ENCODE measurements at places on chromosomes 3 and 15.

DNA sequence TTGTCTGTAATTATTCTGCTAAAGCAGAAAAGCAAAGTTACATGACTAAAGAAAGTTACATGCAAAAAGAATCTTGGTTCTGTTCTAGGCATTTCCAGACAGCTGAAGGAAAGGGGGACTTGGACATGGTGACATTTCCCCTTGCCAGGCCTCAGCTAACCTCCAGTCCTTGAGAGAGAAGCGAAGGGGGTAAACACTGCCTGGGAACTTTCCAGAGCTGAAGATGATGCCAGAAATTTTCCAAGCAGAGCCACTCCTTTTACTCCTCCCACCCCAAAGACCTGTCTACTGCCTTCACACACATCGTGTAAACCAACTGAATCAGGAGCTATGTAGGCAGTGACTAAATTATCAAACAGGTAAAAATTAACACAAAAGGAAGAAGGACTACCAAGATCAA, 5.4 kb downstream of the MEX3B start:
- DNase-seq = no peak

GRCh38 chr3:11339541-11339940, 67.3 kb downstream of the ATG7 start:
- DNase-seq = no peak

GRCh38 chr3:35969406-35969805, 330.1 kb downstream of the ARPP21 start:
- DNase-seq = no peak

GRCh38 chr3:46338840-46339239, 15.1 kb upstream of the CCR2 start:
- no peak for DNase-seq

DNA sequence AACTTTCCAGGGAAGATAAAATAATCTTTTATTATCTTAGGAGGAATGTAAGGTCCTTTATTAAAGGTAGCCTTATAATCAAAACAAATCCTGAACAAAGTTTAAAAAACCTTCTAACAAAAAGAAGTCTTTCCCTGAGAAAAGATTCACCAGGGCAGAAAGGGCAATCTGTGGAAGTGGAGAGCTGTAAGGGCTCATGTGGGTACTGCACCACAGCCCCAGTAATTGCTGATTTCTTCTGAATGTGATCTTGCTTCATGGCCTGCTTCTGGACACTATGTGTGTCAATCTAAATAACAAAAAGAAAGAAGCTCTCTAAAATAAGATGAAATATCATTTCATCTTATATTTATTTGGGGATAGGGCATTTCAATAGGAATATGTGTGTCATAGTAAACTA, 1501.6 kb downstream of the OTOL1 start:
- no peak for DNase-seq

DNA sequence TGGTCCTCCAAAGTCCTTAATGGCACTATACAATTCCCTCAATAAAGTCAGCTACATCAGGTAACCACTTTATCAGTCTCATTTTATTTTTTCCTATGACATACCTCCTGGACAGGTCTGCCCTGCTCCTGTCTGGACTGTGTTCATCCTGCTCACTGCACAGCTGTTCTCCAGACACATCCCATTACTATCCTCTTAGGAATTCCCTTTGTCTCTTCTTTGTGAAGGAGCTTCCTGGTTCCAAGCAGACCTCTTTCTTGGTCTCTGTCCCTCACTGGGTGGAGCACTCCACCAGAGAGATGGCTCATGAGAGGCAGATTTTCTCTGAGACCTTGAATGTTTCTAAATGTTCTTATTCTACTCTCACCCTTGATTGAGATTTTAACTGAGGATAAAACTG, 60.1 kb downstream of the KY start:
- DNase-seq = no peak

DNA sequence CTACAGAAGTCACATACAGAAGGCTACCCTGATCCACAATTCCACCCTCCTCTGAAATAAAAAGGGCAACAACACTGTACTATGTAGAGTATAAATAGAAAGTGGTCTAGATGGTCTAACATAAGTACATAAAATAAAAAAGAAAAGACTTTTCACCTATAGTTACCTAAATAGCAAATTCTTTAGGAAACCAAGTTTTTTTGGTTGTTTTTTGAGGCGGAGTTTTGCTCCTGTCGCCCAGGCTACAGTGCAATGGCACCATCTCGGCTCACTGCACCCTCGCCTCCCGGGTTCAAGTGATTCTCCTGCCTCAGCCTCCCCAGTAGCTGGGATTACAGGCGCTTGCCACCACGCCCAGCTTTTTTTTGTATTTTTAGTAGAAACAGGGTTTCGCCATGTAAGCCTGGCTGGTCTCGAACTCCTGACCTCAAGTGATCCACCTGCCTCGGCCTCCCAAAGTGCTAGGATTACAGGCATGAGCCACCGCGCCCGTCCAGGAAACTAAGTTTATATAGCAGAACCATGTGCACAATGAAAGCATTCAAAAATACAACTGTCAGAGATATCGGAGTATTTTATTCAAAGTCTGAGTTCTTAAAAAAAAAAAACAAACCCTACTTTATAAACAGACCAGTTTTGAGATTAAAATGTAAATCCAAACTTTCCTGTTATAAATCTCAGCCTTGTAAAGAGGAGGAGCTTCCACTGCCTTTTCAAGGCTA, 1.7 kb downstream of the SIN3A start:
- no peak for DNase-seq

GRCh38 chr15:30923429-30923828, 19.7 kb downstream of the FAN1 start:
- no peak for DNase-seq

DNA sequence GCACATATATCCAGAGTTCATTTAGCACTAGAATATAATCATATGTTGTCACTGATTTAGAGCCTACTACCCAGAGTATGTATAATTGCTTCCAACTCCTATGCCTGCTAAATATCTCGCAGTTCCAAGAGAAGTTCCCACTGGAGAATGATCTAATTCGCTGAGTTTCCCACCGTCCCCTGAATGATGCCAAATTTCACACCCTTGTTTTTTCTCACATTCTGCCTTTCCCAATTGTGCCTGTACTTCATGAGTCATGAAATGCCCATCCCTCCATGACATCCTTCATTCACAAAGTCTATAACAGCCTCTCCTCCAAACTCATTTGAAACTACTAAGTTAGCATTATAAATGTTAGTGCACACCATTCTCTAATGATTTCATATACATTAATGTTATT, 177.2 kb downstream of the CBLB start:
- DNase-seq = no peak

GRCh38 chr3:114127517-114127916, 51.3 kb downstream of the DRD3 start:
- no peak for DNase-seq

GRCh38 chr15:79496838-79497237, 64.7 kb downstream of the MINAR1 start:
- DNase-seq = no peak

- DNase-seq = no peak
Measured at GRCh38 chr15:28974142-28974541, 88.4 kb downstream of the APBA2 start.

DNA sequence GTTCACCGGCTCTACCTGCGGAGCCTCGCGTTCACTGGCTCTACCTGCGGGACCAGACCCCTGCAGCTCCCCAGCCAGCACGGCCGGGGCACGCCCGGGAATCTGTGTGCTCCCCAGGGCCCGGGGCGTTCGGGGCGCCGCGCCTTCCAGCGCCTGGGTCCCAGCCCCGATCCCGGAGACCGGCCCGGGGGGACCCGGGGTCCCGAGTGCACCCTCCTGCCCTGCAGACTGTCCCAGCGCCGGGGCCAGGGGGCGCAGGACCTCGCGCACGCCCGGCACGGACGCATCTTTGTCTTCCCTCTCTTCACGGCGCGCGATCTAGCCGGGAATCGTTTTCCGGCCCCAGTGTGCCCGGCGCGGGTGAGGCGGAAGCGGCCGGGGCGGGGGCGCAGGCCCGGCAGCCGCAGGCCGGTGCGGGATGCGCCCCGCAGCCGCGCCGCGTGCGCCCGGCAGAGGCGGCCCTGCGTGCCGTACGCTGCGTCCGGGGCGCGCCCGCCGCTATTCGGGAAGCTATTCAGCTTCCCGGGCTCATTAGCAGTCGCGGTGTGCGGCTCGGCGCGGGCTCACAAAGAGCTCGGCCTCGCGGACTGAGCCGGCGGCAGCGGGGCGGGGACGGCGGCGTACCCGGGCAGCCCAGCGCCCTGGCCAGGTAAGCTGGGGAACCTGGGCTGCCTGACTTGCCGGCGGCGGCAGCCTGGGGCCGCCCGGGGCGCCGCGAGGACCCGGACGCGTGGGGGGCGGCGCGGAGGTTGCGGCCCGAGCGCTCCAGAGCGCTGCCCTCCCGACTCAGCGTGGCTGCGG, at the start of gene APBA2:
APBA2 (plus strand) TSS at position 345 of the 801 bp plus-strand sequence. CDS start 167,911 bp downstream, outside the sequence.
- peak; percentile 13 for DNase-seq

GRCh38 chr3:183541235-183541655, 14.3 kb downstream of the KLHL6 start:
- no peak for DNase-seq

DNA sequence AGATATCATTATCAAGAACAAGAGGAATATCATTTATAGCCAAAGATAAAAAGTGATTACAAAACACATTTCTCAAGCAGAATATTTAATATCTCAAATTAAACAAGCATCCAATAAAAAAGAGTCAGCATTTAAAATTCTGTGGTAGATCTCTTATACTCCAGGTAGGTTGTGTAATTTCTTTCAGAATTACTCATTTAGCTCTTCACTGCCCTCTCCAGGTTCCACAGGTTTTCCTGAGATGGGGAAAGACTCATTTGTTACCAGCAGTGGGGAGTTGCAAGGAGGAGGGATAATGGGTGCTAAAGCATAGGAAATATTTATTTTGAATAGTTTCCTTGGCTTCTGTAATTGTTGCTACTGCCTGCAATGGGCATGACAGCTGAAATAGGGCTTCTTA, 83.1 kb upstream of the RASGRP1 start:
- no peak for DNase-seq

DNA sequence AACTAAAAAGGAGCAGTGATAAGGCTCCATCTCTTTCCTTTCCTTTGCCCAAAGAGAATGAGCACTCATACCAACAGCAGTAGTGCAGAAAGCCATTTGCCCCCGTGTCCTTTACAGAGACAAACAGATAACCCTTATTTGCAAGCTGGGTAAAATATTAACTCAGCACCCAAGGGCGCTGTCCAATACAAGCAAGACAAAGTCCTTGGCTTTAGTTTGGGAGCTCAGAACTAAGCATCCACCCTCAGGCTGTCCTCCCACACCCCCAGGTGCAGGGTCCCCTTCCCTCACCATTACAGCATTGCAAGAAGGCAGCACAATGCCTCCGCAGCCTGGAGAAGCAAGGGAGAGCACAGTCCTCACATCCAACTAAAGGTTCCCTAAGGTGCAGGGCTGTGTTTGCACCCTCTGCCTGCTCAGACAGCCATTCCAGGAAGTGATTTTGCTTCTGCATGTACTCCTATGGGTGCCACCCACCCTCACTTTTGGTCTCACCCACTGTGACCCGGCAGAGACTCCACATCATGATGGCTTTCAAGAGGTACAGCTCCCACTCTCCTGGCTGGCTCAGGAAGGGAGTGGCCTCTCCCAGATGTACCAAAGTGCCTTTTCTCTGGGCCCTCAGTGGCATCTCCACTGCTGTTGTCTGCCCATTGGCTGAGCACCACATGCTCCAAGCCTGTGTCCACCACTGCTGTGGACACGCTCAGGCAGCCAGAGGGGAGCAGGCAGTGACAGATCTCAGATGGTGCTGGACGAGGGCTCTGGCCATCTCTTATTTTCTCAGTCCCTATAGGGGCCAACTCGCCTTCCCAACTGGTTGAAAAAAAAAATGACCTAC, 34.1 kb upstream of the HES1 start:
- DNase-seq = no peak

- no peak for DNase-seq
Measured at GRCh38 chr15:91407269-91407889, 307.3 kb downstream of the SV2B start.

- no peak for DNase-seq
Measured at GRCh38 chr3:125003369-125003853, 52.4 kb downstream of the HEG1 start.

GRCh38 chr3:151459358-151459757, 1.5 kb downstream of the IGSF10 start:
- no peak for DNase-seq

GRCh38 chr15:77112838-77113504, 42.1 kb upstream of the TSPAN3 start:
- no peak for DNase-seq

DNA sequence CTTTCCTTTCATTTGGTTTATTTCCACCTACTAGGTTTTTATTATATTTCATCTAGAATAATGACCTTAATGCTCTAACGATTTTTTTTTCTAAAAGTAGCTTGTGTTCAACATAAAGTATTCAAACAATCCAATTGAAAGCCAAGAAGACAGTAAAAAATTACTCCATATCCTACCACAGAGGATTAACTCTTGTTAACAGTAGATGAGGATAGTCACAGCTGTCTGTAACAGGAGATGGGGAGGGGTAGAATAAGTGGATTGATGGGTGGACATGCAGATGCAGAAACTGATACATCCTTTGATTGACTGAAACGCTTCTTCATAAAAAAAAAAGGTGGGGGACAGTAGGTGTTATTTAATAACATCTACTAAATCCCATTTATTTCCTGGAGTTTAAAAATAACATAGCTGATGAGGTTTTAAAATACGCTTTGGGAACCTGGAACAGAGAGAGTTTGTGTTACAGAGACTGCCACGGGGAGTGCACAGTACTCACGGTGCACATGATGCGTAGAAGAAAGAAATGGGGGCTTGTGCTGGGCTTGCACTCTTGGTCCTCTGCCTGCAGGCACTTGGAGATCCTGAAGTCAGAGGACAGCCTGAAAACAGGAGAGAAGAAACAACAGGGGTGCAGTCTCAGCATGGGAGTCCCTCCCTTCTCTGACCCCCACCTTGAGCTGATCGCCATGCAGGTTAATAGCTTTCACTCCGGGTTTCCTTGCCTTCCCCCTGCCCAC, 226.7 kb downstream of the THSD4 start:
- no peak for DNase-seq

DNA sequence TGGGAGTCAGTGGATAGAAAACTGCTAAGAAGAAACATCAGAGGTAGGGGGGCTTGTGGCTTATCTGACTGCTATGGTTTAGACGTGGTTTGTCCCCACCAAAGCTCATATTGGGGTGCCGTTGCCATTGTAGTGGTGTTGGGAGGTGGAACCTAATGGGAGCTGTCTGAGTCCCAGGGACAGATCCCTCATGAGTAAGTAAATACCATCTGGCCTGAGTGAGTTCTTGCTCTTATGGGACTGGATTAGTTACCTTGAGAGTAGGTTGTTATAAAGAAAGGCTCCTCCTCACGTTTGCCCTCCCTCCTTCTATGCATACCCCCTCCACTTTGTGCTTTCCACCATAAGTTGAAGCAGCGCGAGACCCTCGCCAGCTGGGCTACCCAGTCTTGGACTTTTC, 53.4 kb upstream of the VILL start:
- DNase-seq = no peak

GRCh38 chr3:17359911-17360310, 382.5 kb downstream of the TBC1D5 start:
- DNase-seq = no peak

- DNase-seq = peak; percentile 78
Measured at GRCh38 chr3:13018043-13018451, 55.2 kb downstream of the IQSEC1 start.
